ENCODE measurements at places on chromosomes 5 and 9. TPM values are rescaled to one million over a fixed set of nuclear protein-coding genes. Genes with fewer than 3 reads are reported as not detected.

LRRC26 gene
- not detected for polyA plus RNA-seq

MED22 gene
- 20.2 TPM for polyA plus RNA-seq

SLC36A2 gene
- not detected for polyA plus RNA-seq

C5orf58 gene
- 2.0 TPM for polyA plus RNA-seq

STKLD1 gene
- polyA plus RNA-seq = 0.78 TPM

MARCOL gene
- polyA plus RNA-seq = not detected

RGS14 gene
- 100 TPM for polyA plus RNA-seq

DNA sequence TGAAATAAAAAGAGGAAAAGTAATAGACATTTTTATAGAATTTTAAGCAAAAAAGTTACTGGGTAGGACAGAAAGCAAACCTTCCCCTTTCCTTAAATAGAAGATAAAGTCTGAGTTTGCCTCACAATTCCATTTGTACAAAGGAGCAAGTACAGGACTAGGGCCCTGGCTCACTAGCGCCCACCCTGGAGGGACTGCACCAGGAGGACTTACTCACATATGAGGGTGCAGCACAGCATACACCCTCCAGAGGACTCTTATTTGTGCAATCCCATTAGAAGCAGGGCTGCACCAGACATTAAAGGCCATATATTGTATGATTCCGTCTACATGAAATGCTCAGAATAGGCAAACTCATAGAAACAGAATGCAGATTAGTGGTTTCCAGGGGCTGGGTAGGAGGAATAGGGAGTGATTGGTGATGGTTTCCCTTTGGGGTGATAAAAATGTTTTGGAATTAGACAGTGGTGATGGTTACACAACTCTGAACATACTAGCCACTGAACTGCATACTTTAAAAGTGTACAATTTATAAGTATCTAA is 4.5 kb downstream of the REEP5 start:
- DNase-seq = no peak

GRCh38 chr5:151257731-151258181 is 4.8 kb downstream of the GM2A start:
- DNase-seq = no peak

- no peak for DNase-seq
Observed at GRCh38 chr5:93580927-93581445, at the start of gene NR2F1-AS1. NR2F1-AS1 (minus strand) TSS chr5:93581219.

- peak; percentile 55 for DNase-seq
Observed at GRCh38 chr5:139774980-139775661, 20.5 kb upstream of the PSD2 start.

GRCh38 chr5:147901599-147902039 is 4.7 kb downstream of the C5orf46 start:
- DNase-seq = no peak

DNA sequence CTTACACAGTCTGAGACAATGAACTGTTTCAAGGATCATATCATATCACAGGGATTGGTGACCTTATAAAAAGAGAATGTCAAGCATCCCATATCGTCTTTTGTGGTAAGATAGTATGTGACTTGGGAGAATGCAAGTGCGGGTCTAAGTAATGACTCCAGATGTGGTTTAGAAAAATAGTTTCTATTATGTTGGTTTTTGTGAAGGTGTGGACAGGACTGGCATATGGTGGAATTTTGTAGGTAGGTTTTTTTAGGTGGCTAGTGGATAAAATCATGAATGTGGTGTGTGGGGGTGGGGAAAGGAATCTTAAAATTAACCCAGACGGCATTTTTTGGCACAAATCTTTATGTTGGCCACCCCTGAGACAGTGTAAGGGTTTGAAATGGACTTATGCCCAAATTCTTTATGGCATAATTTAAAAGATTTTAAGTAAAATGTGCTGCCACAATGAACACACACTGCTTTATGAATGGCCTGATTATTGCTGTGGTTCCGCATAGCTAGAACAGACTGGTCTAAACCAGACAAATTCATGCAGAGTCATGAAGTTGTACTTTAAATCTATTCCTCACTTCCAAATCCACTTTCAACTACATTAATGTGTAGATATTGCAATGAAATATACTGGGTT is 204.8 kb upstream of the HAPLN1 start:
- no peak for DNase-seq

DNA sequence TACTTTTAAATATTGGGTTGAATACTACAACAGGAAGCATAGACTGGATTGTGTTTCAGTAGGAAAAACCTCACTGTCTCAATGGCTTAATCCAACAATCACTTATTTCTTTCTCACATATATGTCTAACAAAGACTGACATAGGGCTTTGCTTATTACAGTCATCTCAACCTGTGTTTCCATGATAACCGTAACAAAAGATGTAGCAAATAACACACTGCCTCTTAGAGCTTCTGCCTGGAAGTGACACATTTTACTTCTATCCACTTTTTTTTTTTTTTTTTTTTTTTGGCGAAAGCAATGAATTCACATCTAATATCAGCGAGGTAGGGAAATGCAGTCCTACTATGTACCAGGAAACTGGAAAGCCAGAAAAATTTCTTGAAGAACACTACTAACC is 204.9 kb upstream of the CDKN2B start:
- DNase-seq = no peak

DNA sequence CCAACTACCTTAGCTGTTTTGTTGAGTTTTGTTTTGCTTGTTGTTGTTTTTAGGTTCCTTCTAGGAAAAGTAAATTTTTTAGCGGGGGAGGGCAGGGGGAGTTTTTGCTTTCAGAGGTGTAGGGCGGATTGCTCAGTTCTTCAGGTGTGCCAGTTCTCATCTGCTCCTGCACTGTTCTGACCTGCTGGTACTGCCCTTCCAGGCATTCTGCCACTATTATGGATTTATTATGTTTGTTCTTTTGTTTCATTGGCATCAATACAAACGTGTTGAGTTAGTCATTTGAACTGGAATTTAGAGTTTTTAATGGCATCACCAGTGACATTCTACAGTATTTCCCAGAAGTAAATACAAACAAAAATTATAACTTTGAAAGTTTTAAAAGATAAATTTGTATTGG is 26.0 kb downstream of the ERCC6L2 start:
- no peak for DNase-seq

DNA sequence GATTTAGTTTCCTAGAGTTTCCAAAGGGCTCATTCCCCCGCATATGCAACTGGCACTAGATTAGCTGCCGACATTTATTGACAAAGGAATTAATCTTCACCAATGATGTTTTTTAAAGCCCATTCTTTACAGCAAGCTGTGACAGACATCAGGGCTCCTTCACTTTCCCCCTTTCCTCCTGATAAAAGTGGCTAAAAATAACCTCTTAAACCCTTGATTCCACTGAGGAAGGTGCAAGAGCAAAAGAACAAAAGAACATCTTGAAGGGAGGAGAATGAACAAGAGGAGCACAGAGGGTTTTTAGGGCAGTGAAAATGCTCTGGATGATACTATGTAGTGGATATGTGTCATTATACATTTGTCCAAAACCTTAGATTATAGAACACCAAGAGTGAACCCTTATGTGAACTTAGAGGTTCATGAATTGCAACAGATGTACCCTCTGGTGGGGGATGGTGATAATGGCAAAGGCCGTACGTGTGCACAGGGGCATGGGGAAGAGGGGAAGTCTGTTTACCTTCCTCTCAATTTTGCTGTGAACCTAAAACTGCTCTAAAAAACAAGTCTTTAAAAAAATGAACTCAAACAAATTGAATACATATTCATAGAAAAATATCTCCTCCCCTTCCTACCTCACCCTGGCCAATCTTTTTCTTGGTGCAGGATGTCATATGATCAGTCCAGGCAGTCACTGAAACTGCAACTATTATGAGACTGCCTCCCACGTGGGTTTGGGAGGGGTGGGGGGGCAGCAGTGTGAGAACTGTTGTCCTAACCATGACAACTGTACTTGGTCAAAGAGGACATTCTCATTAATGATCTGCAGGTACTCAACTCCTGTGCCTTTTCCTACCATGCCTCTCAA is 83.0 kb downstream of the MARCHF3 start:
- no peak for DNase-seq

DNA sequence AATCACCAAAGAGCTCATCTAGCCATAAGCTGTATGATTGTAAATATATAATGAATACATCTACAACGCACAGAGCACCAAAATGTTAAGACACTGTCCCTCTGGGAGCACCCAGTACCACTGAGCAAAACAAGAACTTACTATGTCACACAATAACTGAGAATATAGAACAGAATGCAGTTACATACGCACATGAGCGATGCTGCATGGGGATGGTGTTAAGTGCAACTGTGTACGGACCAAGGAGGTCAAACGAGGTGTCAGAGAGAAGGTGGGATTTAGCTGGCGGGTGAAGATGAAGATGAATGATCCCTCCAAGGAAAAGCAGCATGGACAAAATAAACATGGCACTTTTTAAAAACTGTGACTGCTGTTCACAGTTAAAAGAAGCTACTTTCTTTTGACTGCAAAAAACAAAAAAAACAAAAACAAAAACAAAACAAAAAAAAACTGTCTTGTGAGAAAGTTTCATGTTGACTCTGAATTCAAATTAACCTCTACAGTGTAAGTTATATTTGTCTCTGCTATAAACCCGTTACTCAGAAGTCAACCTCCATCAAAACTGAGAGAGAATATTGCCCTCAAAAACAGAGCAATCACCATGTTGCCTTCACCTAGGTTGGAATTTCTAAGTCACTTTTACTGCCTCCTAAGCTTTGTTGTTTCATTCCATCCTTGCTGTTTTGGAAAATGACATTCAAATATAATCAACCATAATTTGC is 169.6 kb upstream of the GNA14 start:
- no peak for DNase-seq

- no peak for DNase-seq
Observed at GRCh38 chr9:17578911-17579793, at the start of gene SH3GL2. SH3GL2 (plus strand) TSS chr9:17579066.

GRCh38 chr9:86303316-86303975 is 21.1 kb upstream of the ISCA1 start:
- DNase-seq = peak; percentile 33

DNA sequence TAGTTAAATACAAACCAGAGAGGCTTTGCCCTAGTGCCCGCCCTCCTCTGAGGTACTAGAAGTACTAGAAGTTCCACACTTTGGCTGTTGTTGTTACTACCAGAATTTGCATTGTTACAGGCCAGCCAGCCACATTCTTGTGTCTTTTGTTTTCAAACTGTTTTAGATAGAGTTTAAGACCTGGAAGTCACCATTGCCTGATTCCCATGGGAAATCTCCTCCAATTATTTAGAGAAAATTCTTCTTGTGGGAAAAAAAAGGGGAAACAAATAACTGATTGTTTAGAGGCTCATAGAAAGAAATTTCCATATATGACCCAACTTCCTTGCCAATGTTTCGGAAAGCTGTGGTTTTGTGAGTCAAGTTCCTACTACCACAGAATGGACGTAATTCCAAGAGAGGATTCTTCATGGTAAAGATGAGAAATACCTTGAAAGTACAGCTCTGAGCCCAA is 252.2 kb downstream of the GOLPH3 start:
- no peak for DNase-seq

GRCh38 chr9:4299005-4299795 is 668 bp downstream of the GLIS3 start:
- DNase-seq = no peak

- DNase-seq = no peak
Observed at GRCh38 chr5:53265043-53265442, 155.5 kb upstream of the MOCS2 start.

- no peak for DNase-seq
Observed at GRCh38 chr5:154276973-154277331, 86.4 kb downstream of the GALNT10 start.

All from naive thymus-derived CD4-positive, alpha-beta T cell (primary cell).